Karpas-422 (cell line): ENCODE measurements at places on chromosomes 4 and X. TPM values are rescaled to one million over a fixed set of nuclear protein-coding genes. Genes with fewer than 3 reads are reported as not detected.

DNA sequence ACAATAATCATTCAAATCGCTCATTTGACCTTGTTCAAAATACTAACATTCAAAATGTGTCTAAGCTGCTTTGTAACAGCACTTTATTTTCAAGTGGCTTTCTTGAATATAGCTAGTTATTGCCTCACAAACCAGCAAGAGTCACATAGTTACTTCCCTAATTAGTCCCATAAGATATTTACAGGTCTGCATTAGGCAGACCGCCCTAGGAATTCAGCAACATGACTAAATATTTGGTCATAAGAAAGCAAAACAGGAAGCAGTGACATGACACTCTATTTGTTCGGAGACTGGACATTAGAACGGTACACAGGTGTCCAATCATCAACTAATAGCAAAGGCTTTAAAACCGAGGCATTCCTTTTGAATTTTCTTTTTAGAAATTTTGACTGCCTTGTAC, 262.0 kb downstream of the COL25A1 start:
- no peaks in the 10 kb centered on the region for H3K4me1 ChIP-seq
- H3K27me3 ChIP-seq, result no peaks in the 10 kb centered on the region
- no peak overlapping the region for H3K27ac ChIP-seq

DNA sequence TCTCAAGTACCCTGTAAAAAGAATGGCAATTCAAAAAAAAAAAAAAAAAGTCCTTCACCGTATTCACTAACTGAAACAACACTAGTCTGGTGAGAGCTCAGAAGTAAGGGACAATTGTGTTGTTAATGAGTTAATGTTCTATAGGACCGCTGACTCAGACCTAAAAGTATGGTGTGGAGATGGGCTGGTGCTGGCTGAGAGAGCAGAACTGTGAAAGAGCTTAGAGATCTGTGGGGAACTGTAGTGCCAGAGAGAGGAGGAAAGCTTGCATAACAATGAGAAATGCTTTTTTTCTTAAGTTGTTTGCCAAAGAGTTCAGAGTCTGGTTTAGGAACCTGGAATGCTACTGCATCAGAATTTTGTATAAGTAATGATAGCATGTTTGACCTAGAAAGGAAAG, 65.1 kb downstream of the LHFPL1 start:
- H3K27ac ChIP-seq, result no peak overlapping the region
- H3K4me3 ChIP-seq, result no peak overlapping the region
- H3K27me3 ChIP-seq, result no peaks in the 10 kb centered on the region
- no peak for DNase-seq
- H3K36me3 ChIP-seq, result no peaks in the 10 kb centered on the region

DNA sequence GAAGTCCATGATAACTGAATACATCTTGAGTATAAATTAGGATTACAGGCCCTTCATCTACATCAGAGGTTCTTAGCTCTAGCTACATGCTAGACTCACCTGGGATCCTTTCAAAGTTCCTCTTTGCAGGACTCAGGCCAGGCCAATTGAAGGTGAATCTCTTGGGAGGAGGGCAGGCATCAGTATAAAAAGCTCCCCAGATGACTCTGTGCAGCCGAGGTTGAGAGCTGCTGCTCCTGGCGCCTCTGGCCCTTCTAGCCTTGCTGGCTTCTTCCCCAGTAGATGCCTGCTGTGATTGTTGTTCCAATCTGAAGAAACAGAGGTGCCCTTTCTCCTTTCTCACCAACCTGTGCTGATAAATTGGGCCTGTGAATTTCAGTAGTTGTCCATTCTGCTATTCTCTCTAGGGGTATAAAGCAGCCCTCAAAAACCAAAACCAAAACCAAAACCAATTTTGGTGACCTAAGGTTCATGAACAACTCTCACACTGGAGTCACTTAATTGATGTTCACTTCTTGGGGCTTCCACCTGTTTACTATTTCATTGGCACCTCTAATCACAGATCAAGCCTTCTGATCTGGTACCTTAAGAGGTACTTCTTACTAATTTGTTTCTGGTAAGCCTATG, 78.7 kb downstream of the SUPT20HL2 start:
- no peaks in the 10 kb centered on the region for H3K27me3 ChIP-seq
- no peak for DNase-seq
- no peak overlapping the region for H3K27ac ChIP-seq

DNA sequence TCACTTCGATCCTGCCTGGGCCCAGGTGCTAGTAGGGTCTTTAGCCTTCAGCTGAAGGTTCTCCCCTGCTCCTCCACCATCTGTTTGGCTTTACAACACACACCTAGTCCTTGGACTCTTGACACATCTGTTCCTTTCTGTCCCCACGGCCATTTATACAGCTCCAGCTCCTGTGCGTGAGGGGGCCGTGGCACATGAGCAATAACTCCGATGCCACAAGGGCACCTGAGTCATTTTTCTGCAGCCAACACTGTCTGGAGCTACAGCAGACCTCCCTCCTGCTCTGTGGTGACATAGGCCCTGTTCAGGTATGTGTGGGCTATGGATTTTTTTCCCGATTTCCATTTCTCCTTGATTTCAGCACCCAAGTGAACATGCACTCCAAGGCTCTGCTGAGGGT, 44.7 kb upstream of the BCOR start:
- no peak overlapping the region for H3K4me3 ChIP-seq
- H3K4me1 ChIP-seq, result no peaks in the 10 kb centered on the region
- H3K27ac ChIP-seq, result no peak overlapping the region
- H3K27me3 ChIP-seq, result no peaks in the 10 kb centered on the region

Gene BEND2
- total RNA-seq, result not detected in 2 replicates

DNA sequence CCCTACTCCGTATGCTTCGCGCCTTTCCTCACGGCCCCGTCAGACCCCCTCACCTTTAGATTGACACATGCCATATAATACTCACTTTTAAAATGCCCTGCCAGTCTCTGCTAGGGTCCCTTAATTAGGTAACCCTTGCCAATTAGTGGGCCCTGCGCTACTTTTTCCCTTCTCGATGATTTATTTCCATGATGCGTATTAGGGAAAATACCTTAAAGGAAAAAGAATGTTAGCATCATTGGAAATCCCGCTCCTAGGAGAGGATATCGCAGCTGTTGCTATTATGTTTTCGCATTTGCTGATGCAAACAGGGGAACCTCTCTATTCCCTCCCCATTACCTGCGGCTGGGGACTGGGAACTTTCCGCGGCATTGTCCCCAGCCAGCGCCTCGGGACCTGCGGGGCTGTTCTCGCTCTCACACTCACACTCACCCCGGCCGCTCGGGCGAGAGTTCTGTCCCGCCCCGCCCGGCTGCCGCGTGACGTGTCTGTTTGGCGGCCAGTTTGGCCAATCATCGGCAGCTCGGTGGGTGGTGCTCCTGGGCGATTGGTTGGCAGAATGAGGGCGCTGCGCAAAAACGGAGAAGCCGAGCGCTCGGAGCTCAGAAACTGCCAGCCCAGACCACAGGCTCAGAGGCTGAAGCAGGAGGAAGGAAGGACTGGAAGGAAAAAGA, at the start of gene PCDH10:
PCDH10 (plus strand) TSS at position 605 of the 674 bp plus-strand sequence. CDS start 847 bp downstream, outside the sequence.
- H3K36me3 ChIP-seq, result no peaks in the 10 kb centered on the region
- no peaks in the 10 kb centered on the region for H3K4me1 ChIP-seq
- H3K4me3 ChIP-seq, result no peak within 1 kb of the TSS
- H3K27ac ChIP-seq, result no peak within 1 kb of the TSS
- H3K27me3 ChIP-seq, result no peaks in the 10 kb centered on the region

Gene AKAP14
- not detected in 2 replicates for total RNA-seq

- H3K27me3 ChIP-seq, result no peaks in the 10 kb centered on the region
- no peaks in the 10 kb centered on the region for H3K36me3 ChIP-seq
Measured at GRCh38 chr4:139851639-139852038, 186.0 kb downstream of the MGST2 start.

DNA sequence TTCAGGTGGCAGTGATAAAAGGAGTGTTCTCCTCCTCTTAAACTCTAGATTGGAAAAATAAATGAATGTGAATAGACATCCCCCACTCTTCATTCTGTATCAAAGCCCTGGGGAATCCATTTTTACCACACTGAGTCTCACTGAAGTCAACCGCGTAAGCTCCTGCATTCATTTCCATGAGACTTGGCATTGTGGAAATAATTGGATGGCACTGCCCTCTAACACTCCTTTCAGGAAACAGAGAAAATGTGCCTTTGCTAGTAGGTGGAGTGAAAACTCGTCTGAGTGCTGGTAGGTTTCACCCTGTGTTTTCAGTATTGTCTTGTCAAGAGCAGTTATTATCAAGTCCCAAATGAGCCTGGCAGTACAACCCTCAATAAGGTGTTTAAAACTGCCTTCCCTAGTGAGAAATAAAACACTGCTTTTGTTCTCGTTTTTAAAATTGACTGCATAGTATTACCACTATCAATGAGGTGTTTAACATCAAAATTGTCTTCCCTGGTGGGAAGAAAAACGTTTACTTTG, 9.7 kb upstream of the CDKN2AIP start:
- no peaks in the 10 kb centered on the region for H3K27me3 ChIP-seq
- H3K27ac ChIP-seq, result no peak overlapping the region
- DNase-seq, result no peak
- H3K4me1 ChIP-seq, result no peaks in the 10 kb centered on the region
- no peak overlapping the region for H3K4me3 ChIP-seq

Gene S100G
- not detected in 2 replicates for total RNA-seq

GRCh38 chr4:171025776-171026175, 787.4 kb upstream of the GALNTL6 start:
- no peaks in the 10 kb centered on the region for H3K27me3 ChIP-seq
- no peak overlapping the region for H3K27ac ChIP-seq
- no peaks in the 10 kb centered on the region for H3K4me1 ChIP-seq
- H3K36me3 ChIP-seq, result no peaks in the 10 kb centered on the region

GRCh38 chr4:113760094-113760794, 1.3 kb downstream of the CAMK2D start:
- H3K36me3 ChIP-seq, result peaks cover 35% of the 10 kb centered on the region
- peak; percentile 86 for DNase-seq
- H3K27ac ChIP-seq, result peak overlapping the region; percentile 98
- peak overlapping the region; percentile 69 for H3K4me3 ChIP-seq

DNA sequence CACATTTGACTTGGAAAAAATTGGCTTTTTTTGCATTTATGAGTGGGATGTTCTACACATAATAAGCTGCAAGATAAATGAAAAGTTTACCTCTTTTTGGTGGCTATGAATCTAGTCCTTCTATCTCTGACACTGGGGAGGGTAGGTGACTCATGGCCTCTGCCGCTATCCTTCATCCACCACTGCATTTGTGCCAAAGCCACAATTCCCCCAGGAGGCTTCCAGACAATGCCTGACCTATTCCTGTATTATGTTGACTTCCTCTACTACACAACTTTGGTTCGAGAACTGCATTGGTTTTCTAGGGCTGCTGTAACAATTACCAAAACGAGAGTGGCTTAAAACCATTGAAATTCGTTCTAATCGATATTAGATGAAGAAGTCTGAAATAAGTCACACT, 245.6 kb downstream of the TRAM1L1 start:
- H3K4me1 ChIP-seq, result no peaks in the 10 kb centered on the region
- no peaks in the 10 kb centered on the region for H3K27me3 ChIP-seq

- DNase-seq, result peak; percentile 41
- H3K27me3 ChIP-seq, result no peaks in the 10 kb centered on the region
- no peak overlapping the region for H3K4me3 ChIP-seq
- no peaks in the 10 kb centered on the region for H3K4me1 ChIP-seq
- H3K36me3 ChIP-seq, result no peaks in the 10 kb centered on the region
- H3K27ac ChIP-seq, result no peak overlapping the region
Measured at GRCh38 chr4:63459329-63459728, 949.9 kb downstream of the TECRL start.

- H3K4me1 ChIP-seq, result no peaks in the 10 kb centered on the region
- no peaks in the 10 kb centered on the region for H3K36me3 ChIP-seq
- no peak overlapping the region for H3K27ac ChIP-seq
- DNase-seq, result peak; percentile 28
- H3K27me3 ChIP-seq, result no peaks in the 10 kb centered on the region
Measured at GRCh38 chr4:125115476-125115875, 199.3 kb upstream of the FAT4 start.

- H3K27me3 ChIP-seq, result no peaks in the 10 kb centered on the region
- no peaks in the 10 kb centered on the region for H3K36me3 ChIP-seq
- DNase-seq, result no peak
- no peak overlapping the region for H3K27ac ChIP-seq
- H3K4me3 ChIP-seq, result no peak overlapping the region
Measured at GRCh38 chr4:175386776-175387507, 425.1 kb downstream of the GPM6A start.

Gene RBM41
- 15.6 and 22.0 TPM in 2 replicates for total RNA-seq

GRCh38 chr4:101655005-101655404, 135.5 kb upstream of the BANK1 start:
- H3K4me1 ChIP-seq, result no peaks in the 10 kb centered on the region
- no peaks in the 10 kb centered on the region for H3K36me3 ChIP-seq
- no peak overlapping the region for H3K4me3 ChIP-seq
- no peaks in the 10 kb centered on the region for H3K27me3 ChIP-seq

DNA sequence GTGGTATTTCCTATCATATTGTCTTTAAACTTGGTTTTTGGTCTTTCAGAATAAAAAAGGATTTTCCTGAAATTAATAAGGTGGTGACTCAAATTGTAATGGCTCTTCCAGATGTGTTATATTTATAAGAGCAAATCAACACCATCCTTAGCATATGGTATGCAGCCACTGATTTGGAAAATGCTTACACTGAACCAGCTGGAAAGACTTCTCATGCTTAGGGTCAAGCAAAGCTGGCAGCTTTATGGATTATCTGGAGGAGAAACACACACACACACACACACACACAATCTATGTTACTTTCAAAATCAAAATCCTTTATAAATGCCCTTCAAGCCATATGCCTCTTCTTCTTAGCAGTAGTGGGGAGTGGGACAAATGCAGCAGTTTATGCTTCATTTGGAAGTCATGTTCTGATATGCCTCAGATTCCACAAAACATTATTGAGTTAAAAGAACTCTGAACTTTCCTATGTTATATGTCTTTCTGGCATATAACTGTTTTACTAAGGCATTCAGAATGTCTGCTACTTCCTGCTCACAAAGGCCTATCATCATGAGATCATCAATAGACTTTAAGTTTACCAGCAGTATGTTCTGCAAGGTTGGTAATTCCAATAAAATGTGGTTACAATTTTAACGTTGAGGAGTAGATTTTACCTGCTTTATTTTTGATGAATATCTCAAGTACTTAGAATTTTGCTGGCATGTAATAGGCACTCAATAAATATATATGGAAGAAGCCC, 72.9 kb upstream of the PRDM5 start:
- H3K4me1 ChIP-seq, result no peaks in the 10 kb centered on the region
- no peak overlapping the region for H3K27ac ChIP-seq
- H3K36me3 ChIP-seq, result no peaks in the 10 kb centered on the region
- H3K27me3 ChIP-seq, result no peaks in the 10 kb centered on the region

GRCh38 chr4:76283900-76284299, 22.6 kb upstream of the STBD1 start:
- H3K4me1 ChIP-seq, result no peaks in the 10 kb centered on the region
- no peak overlapping the region for H3K27ac ChIP-seq
- no peak for DNase-seq
- no peaks in the 10 kb centered on the region for H3K27me3 ChIP-seq
- no peaks in the 10 kb centered on the region for H3K36me3 ChIP-seq
